ENCODE measurements at places on chromosomes 3 and 15.
A peak's percentile ranks its signal among the peaks of the same experiment; 100 is the strongest.

GRCh38 chr3:141669434-141669833 is 68.7 kb upstream of the RNF7 start:
- no peak for DNase-seq

DNA sequence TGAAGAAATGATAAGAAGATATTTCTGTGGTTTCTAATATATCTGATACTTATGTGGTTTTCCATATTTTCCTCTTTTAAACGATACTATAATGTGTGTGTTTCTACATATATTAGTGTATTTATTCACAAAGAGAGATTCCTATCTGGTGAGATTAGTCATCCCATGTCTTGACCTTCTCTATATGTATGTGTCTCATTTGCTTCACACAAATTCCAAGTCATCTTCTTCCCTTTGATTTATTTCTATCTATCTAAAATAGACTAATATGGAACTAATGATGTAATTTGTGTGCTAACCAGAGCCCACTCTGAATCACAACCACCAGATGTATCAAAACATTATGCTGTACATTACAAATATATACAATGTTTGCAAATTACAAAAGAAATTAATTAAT is 154.7 kb upstream of the KCNMB2 start:
- no peak for DNase-seq

DNA sequence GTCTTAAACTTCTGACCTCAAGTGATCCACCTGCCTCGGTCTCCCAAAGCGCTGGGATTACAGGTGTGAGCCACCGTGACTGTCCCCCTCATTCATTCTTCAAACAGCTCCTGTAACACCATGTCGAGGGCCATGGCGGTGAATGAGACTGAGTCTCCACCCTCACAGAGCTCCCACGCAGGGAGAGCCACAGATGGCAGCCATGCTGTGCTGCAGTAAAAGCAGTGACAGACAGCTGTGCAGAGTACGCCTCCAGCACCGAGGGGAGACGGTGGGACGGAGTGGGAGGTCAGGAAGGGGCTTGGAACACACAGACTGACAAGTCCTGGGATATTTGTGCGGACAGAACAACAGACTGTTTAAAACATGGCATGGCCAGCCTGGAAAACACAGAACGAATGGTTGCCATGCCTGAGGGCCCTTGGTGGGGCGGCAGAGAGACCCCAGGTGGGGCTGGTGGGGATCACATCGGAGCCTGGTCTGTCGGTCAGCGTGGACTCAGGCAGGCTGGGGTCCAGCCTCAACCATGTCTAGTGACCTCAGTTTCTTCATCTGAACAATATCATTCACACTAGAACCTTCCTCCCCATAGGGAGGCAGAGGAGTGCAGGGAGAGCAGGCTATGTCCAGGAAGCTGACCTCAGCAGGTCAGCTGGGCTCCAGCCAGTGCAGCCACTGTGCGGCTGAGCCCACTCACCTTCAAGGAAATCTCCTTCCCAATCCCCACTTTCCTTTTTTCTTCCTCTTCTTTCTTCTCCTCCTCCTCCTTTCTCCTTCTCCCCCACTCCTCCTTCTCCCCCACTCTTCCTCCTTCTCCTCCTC is 20.6 kb upstream of the LCTL start:
- no peak for DNase-seq

DNA sequence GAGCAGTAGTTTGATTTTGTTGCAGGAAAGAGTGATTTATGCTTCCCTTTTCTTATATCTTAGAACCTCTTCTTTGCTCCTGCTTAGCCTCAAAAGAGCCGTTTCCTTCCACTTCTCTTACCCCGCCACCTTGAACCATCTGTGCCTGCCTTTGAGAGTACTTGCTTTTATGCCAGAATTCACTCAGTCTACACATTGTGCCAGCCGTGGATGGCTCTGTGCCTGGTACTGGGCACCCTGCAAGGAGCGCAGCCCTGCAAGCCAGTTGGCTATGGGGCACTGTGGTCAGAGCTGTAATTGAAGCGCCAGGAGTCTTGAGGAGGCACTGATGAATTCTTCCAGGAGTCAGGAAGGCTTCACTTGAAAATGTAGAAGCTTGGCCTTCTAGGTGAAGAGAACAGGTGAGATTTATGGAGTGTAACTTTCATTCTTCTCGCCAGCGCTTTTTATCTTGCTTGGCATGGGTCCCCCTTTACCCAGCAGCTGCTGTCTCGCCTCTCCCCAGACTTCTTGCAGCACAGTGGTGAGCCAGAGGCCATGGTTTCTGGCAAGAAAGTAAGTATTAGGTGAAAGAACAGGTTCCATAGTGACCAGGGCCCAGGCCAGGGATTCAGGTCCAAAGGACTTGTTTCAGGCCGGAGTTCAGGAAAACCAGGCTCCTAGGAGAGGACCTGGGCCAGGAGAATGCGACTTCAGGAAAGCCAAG is 4.9 kb downstream of the TMED3 start:
- no peak for DNase-seq

DNA sequence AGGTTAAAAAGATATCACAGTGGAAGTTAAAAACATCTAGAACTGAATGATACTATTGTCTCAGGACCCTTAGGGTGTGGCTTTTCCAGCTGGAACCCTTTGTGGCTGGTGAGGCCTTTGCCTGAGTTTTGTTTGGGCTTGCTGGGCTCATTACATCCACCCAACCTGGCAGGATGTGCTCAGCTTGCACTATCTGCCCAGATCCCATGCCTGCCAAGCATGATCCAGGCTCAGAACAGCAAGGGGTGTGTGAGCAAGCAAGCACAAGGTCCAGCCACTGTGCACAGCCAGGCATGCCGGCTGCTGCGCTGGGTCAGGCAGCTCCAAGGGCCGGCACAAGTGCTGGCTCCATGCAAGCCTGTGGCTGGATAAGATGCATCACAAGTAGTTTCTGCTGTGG is 512.7 kb upstream of the CDIN1 start:
- no peak for DNase-seq

DNA sequence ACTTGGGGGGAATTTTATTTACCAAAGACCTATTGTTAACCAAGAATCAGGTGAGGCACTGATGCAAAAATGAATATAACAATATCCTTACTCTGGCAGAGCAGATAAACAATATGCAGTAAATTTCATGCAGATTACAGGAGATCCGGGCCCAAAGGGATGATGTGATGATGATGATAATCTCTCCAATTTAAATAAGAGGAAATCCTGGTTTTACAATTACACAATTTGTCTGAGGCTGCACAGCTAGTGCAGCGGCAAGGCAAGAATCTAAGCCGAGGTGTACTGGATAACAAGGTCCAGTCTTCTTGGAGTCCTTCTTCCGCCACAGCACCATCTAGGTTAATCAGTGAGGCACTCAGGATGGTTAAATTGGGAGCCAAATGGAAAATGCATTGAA is 2.4 kb upstream of the MESD start:
- no peak for DNase-seq

DNA sequence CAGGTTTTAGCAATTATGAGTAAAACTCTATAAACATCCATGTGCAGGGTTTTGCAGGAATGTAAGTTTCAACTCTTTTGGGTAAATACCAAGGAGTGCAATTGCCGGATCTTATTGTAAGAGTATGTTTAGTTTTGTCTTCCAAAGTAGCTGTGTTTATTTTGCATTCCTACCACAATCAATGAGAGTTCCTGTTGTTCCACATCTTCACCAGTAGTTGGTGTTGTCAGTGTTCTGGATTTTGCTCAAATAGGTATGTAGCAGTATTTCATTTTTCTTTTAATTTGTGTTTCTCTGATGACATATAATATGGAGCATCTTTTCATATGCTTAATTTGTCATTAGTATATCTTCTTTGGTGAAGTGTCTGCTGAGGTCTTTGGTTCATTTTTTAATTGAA is 185.1 kb upstream of the GALNT15 start:
- DNase-seq, result no peak

DNA sequence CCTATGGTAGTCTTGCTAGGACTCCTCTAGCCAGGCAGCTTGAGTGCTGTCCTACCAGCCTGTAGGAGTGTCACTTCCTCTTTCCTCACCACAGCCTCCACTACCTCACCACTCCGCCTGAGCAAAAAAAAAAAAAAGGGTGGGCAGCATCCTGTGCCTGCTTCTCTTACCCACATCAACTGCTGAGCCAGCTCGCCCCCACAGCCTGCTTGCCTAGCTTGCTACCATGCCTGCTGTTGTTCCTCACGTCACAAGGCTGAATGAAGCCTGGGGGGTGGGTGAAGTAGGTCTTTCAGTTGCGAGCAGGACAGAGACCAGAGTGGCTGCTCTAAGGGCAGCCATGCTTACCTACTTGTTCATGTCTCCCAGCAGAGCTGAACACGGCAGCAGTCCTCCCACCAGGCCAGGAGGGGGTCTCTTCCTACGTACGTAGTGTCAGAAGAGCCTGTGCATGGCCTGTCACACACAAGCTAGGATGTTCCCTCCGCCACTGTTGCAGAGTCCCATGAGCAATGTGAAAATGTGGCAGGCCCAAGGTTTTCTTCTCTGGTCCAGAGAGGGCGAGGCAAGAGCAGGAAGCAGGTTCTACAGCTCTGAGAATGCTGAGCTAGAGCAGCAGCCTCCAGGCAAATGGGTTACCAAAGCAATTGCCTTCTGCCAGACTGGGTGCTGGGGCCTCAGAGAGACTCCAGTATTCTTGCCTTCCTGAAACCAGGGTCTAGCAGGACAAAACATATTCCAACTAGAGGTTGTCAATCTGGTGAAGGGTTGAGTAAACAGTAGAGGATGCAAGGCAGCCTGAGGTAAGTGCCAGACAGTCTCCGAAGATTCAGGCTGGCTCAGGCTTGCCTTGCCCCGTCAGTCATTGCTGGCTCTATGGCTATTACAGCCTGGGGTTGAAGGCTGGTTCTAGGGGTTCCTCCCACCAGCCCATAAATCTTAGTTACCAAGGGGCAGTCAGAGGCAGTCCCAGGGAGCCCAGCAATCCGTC is 8.1 kb downstream of the PPM1M start:
- peak; percentile 88 for DNase-seq

- DNase-seq, result no peak
Measured at GRCh38 chr15:22936577-22937472, 43.3 kb downstream of the CYFIP1 start.

- peak; percentile 64 for DNase-seq
Measured at GRCh38 chr15:60932051-60932915, 296.8 kb downstream of the RORA start.

DNA sequence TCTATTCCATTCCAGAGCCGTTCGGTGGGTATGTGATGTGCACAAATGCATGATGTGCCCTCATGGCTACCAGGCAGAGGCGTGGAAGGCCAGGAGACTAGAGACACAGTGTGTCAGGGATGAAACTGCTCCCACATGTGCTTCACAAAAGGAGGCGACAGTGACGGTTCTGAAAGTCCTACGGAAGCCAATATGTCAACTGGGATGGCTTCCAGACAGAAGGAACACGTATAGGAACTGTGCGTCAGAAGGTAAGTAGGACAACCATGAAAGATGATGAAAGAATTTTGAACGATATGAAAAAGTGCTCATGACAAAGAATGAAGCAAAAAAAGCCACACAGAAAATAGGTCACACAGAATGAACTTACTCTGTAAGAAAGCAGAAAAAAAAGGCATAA is 34.1 kb downstream of the GLB1 start:
- DNase-seq, result no peak

DNA sequence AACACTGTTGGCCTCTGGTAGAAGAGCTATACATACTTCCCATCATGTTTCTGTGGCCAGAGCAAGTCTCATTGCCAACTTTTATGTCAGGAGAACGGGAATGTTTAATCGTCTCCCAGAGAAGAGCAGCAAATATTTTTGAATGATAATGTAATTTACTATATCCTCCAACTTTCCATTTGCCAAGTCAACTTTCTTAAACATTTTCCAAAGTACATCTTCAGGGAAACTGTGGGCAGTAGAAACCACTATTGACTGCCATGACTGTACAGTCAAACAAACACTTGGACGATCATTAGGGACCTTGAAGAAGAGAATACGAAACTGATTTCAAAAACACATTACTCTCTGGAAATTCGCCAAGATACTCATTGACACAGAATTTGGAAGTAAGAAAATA is 201.5 kb downstream of the GABRB3 start:
- no peak for DNase-seq

- no peak for DNase-seq
Measured at GRCh38 chr3:71095511-71096291, 487.8 kb downstream of the FOXP1 start.

GRCh38 chr3:125151442-125151817 is 61.1 kb downstream of the SLC12A8 start:
- no peak for DNase-seq

- DNase-seq, result peak; percentile 82
Measured at GRCh38 chr3:113736548-113737089, 9.4 kb downstream of the NAA50 start.
